ENCODE measurements at places on chromosomes 3 and 15.

- no peak for DNase-seq
Observed at GRCh38 chr15:65521350-65521749, 3.9 kb upstream of the DPP8 start.

- no peak for DNase-seq
Observed at GRCh38 chr3:55160241-55160983, 232.6 kb upstream of the LRTM1 start.

DNA sequence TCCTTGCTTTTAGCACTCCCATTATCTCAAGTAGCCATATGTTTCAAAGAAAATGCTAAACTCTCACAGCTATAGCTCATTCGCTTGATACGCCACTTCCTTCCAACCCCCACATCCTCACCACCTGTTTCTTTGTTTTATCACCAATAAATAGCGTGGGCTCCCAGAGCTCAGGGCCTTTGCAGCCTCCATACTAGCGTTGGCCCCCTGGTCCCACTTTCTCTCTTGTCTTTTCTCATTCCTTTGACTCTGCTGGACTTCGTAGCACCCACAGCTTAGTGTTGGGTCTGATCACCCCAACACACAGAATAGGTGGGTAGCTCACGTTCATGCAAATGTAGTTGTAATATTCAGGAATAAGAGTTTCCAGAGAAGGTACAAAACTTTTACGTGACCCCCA, 4.1 kb upstream of the GPD1L start:
- DNase-seq: no peak

GRCh38 chr15:90037961-90038631, 37.0 kb downstream of the ZNF710 start:
- no peak for DNase-seq

DNA sequence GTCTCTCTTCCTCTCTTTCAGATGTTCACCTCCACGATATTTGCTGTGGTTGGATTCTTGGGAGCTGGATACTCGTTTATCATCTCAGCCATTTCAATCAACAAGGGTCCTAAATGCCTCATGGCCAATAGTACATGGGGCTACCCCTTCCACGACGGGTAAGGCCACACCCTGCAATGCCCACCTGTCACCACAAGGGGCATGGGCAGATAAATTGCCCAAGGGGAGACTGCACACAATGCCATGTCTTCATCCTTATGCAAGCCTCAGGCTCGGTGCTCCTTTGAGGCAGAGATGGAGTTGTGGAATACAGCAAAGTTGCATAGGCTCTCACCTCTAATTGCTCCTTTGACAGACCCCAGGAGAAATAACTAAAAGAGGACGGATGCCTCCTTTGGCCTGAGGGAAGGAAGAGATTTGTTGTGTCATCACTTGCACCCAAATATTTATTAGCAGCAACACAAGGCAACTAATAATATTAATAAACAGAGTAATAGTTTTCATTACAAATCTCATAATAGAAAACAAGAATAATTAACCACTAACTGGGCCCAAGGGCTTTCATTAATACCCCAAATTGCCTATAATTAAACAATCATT, 13.2 kb downstream of the TM4SF4 start:
- no peak for DNase-seq

DNA sequence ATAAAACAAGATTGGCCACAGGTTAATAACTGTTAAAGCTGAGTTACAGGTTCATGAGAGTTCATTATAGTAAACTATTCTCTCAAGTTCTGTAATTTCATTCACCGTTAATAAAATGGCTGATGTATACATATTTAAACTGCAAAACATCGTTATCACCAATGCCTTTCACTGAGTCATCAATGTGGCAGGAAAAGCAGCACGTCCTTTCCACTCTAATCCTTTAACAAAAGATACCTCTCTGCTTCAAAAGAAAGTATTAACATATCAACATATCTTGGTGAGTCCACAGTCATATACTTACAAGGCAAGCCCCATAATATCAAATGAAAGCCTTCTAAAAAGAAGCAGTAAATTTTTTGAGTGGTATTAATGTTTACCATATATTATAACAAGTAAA, 54.5 kb downstream of the UACA start:
- no peak for DNase-seq

DNA sequence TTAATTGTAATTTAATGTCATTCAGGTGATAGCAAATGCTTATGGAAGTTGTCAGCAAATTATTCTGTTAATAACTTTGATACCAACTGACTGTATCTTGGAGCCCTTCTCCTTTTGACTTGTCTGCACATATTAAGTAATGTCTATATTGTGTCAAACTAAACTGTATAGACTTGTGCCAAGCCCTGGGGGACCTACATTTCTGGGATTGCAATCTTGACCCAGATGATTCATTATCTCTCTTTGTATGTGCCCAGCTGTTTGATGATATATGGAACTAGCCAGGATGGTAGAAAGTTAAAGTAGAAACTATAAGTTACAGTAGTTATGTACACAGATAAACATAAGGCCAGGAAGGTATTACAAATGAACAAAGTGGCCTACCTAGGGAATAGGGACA, 402.8 kb upstream of the RARB start:
- no peak for DNase-seq

GRCh38 chr15:33374226-33374914, 63.6 kb downstream of the RYR3 start:
- no peak for DNase-seq

DNA sequence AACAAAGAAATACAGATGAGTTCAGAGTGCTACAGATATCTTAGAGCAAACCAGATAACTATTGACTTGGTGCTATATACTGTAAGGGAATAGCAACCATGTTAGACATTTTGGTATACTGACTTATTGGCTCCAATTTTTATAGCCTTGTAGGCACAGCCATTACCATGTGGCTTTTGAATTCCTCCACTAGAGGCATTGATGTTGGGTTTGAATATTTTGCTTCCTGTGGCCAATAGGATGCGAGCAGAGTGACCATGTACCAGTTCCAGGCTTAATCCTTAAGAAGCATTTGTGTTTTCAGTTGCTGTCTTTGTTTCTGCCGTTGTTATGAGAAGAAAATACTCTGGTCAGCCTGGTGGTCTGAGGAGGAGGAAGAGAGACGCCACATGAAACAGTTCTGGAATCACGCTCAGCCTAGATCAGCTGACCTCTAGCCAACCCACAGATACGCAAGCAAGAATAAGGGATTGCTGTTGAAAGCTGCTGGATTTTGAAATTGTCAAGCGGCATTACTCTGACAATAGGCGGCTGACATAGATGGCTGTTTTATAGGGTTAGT, 109.4 kb upstream of the TNIK start:
- no peak for DNase-seq

GRCh38 chr3:66457252-66457651, 43.6 kb downstream of the LRIG1 start:
- no peak for DNase-seq

DNA sequence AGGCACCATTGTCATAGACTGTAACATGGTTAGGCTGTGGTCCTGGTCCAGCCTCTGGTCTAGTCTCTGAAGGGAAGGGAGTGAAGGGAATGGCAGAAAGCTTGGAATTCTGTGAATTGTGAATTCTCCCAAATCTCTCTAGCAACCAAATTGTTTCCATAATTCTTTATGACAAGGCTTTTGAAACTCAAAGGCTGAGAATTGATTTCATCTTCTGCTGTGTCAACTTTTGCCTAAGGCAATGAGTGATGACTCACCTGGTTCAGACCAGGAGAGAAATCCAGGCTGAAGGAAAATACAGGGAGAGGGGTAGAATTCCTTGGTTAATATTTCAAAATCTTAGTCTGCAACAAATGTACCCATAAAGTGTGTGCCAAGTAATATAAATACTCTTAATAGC, 82.6 kb upstream of the ADPGK start:
- no peak for DNase-seq

GRCh38 chr15:101170568-101171350, 81.1 kb downstream of the CHSY1 start:
- no peak for DNase-seq

- no peak for DNase-seq
Observed at GRCh38 chr3:141557961-141558706, 71.3 kb downstream of the RASA2 start.

Data from activated naive CD4-positive, alpha-beta T cell (primary cell).